ENCODE measurements at places on chromosomes 13 and 19.

- DNase-seq = peak; percentile 15
Measured at GRCh38 chr13:110187641-110188161, 119.3 kb downstream of the COL4A1 start.

- no peak for DNase-seq
Measured at GRCh38 chr19:32022731-32023563, 322.5 kb upstream of the ZNF507 start.

DNA sequence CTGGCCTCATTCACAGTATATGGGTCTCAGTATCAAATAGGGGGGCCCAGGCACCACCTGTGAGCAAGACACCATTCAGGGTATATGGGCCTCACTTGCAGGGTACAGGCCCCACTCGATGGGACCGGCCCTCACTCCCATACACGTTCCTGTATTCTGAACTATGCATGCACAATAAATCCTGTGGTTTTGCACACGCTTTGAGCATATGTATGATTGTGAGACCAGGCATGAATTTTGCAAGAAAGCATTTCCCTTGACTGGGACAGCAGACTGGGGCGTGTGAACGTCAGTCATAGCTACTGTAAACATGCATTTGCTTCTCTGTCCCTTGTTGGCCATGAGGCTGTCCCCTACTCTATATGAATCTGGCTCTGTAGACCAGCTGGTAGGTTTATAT lies 637 bp upstream of the PNMA8B start:
- DNase-seq = no peak

DNA sequence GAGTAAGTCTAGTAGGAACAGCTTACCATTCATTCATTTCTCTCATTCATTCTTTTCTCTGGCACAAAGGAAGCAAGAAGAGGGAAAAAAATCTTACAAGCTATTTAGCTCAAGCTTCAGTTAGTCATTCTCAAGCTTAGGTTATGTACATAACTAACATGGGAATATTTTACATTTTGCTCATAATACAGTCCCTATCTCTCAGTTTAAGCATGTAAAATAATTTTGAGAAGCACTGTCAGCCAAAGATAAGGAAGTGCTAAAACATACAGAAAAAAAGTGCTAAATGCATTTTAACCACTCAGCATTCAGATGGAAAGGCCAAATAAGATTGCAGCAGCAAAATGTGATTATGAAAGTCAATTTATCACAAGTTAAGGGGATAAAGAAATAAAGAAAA lies 7.9 kb downstream of the RBM26 start:
- no peak for DNase-seq

DNA sequence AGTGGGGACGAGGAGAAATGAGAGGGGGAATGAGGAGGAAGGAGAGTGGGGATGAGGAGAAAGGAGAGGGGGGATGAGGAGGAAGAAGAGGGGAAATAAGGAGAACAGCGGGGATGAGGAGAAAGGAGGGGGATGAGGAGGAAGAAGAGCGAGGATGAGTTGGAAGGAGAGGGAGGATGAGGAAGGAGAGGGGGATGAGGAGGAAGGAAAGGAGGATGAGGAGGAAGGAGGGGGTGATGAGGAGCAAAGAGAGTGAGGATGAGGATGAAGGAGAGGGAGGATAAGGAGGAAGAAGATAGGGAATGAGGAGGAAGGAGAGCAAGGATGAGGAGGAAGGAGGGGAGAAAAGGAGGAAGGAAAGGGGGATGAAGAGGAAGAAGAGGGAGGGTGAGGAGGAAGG lies 14.0 kb upstream of the VSTM2B start:
- DNase-seq = no peak

- no peak for DNase-seq
Measured at GRCh38 chr19:12779162-12779993, 4.0 kb upstream of the HOOK2 start.

DNA sequence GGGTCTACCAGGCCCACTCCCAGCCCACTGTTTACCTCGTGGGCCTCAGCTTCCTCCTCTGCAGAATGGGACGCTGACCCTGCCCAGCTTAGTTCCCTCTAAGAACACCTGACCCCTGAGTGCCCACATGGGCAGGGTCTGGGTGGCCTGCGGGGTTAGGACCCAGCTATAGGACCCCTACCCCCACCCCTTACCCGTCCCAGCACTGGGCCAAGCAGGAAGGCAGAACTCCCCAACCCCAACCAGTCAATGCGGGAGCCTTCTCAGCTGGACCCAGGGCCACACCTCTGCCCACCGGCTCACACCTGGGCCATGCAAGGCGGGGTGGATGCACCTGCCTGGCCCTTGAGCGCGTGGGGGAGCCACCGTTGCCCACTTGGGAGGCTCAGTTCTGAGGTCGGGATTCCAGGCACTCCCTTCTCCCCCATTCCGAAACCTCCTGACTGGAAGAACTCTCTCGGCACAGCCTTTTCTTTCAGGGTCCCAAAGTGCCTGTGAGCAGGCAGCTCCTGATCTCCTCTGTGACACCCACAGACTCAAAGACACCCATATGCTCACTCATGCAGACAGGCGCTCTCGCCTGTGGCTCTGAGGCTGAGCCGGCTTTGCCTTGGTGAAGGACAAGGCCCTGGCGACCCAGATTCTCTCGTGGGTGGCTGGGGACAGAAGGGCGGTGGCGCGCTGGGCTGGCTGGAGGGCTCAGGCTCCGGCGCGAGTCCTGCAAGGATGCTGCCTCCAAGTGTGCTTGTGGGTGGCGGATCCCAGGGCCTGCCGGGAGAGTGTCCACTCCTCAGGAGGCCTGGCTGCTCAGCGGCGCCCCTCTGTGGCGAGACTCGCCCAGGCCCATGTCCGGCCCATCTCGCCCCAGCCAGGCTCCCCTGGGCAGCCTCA lies 27.9 kb upstream of the PARP4 start:
- DNase-seq = no peak

DNA sequence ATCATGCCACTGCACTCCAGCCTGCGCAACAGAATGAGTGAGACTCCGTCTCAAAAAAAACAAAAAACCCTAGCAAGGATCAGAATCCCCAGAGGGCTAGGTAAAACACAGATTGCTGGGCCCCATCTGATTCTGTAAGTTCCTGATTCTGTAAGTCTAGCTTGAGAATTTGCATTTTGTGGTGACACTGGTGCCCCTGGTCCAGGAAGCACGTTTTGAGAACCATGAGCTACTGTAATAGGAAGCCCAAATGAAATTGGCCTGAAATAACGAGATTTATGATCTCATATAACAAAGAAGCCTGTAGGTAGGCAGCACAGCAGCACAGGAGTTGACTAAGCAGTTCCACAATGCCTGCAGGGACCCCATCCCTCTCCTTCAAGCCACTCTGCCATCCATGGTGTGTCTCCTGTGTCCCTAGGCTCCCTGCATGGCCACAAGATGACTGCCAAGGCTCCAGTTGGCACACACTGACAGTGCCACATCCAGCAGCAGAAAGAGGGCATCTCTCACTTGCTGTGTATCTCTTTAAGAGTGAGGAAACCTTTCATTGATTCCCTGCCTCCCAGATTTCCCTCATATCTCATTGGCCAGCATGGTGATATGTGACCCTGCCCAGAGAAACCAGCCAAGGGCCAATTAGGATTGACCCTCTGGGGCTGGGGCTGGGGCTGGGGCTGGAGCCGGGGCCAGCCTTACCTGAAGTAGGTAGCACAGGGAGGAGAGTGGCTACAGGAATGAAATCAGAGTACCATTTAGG lies 21.7 kb downstream of the SIPA1L3 start:
- no peak for DNase-seq

DNA sequence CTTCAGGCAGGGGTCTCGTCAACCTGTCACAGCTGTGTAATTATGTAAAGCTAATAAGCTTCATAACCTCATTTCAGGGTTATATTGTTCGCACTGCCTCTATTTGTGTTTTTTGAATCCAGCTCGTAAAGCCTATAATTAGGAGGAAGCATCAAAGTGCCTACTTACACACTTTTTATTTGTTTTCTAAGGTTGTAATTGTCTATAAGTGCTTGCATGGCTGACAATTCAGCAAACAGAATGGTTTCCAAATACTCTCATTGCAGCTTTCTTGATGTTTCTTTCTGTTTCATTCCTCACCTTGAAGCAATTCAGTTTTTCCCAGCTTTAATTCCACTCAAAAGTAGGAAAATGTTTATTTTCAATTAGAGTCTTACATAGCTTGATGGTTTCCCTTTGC lies 336.3 kb downstream of the HS6ST3 start:
- DNase-seq = no peak

DNA sequence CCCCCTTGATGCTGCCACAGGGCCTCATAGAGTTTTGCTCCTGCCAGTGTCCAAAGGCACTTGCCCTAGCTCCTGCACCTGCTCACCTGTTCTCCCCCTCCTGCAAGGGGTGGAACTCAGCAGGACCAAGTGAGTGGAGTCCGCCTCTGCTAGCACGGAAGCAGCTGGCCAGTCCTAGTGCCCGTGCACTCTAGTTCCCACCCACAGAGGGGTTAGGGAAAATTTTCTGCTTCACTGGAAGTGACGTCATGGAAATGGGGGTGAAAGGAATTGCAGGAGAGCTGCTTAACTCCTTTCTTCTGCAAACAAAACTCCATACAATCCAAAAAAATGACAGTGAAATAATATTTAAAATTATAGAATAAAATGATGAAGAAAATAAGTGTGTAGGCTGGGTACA lies 609.7 kb upstream of the SLITRK1 start:
- DNase-seq = no peak

DNA sequence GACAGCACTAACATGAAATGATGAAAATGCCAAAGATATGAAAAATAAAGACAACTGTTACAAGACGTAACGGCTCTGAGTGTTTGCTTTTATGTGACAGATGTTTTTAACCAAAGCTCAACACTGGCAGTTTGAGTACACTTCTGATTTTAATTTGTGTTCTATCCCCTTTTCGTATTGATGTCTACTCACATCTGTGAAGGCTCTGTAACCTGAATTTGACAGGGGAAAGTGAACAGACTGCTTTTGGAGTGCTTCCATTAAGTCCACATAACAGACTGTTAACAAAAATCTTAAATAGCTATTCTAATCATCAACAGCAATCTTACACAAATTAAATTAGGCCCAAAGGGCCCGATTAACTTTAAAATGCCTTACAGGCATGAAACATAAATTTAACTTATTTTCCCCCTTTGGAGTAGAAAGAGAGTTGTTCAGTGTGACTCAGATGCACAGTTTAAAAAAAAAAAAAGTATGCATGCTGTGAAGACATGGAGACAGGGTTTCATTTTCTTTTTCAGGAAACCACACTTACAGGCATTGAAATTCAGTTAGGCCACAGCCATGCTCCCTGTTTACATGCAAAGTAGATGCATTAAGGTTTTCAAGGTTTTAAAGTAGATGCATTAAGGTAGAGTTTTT lies 16.3 kb upstream of the RNASEH2B start:
- DNase-seq = no peak

GRCh38 chr13:40446365-40446764 lies 220.1 kb downstream of the FOXO1 start:
- no peak for DNase-seq

DNA sequence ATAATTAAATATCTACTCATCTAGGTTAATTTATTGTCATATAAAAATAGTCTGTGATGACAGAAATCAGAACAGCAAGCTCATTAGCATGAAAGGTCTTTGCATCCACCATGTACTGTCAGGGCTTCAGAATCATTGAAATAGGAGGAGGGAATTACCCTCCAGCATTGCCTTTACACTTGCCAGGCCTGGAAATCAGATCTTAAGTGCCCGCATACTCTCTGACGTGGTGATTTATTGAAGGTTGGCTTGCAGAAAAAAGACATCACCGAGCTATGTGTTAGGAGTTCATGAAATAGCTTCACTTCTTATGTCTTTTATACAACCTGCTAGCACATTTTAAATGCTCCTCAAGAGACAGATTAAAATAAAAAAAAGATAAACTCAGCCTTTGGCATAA lies 661.7 kb upstream of the SLITRK1 start:
- no peak for DNase-seq

- no peak for DNase-seq
Measured at GRCh38 chr13:100845128-100845757, 170.6 kb upstream of the TMTC4 start.

DNA sequence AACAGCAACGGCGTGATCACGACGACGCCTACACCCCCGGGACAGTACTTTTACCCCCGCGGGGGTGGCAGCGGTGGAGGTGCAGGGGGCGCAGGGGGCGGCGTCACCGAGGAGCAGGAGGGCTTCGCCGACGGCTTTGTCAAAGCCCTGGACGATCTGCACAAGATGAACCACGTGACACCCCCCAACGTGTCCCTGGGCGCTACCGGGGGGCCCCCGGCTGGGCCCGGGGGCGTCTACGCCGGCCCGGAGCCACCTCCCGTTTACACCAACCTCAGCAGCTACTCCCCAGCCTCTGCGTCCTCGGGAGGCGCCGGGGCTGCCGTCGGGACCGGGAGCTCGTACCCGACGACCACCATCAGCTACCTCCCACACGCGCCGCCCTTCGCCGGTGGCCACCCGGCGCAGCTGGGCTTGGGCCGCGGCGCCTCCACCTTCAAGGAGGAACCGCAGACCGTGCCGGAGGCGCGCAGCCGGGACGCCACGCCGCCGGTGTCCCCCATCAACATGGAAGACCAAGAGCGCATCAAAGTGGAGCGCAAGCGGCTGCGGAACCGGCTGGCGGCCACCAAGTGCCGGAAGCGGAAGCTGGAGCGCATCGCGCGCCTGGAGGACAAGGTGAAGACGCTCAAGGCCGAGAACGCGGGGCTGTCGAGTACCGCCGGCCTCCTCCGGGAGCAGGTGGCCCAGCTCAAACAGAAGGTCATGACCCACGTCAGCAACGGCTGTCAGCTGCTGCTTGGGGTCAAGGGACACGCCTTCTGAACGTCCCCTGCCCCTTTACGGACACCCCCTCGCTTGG lies 966 bp downstream of the JUNB start:
- no peak for DNase-seq

DNA sequence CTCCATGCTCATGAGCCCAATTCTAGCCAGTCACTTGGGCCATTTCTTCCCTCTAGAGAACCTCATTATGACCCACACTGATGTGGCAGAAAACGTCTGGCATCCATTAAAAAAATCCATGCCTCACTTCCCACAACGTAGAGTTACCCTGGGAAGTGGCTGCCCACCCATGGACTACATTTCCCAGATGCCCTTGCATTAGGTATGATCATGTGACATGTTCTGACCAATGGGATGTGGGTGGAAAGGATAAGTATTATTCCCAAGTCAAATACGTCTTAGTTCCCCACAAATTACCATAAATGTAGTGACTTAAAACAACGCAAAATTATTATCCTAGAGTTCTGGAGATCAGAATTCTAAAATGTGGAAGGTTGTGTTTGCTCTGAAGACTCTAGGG lies 47.9 kb upstream of the ZNRF4 start:
- DNase-seq = no peak

GRCh38 chr13:65921933-65922332 lies 1308.2 kb downstream of the PCDH9 start:
- no peak for DNase-seq

- no peak for DNase-seq
Measured at GRCh38 chr19:41688098-41688497, at the start of gene CEACAM7. Gene CEACAM7 (minus strand): TSS chr19:41688270. CDS start chr19:41688165, 105 bp downstream.

DNA sequence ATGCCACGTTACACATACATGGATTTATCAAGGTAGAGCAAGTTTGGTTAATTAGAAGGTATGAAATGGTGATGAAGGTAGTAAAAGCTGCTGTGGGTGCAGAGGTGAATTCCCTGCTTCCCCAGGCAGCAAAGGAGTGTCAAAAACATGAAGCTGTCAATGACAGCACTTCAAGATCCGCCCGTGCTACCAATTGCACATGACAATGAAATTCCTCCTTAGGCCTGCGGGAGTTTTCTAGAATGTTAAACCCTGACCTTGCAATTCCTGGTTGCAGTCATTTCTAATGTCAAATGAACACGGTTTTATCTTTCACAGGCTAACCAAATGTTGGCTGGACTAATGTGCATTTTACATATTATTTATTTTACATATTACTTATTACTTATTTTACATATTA lies 67.7 kb upstream of the LSM14A start:
- DNase-seq = no peak
